ENCODE measurements at places on chromosomes 2 and 18.

DNA sequence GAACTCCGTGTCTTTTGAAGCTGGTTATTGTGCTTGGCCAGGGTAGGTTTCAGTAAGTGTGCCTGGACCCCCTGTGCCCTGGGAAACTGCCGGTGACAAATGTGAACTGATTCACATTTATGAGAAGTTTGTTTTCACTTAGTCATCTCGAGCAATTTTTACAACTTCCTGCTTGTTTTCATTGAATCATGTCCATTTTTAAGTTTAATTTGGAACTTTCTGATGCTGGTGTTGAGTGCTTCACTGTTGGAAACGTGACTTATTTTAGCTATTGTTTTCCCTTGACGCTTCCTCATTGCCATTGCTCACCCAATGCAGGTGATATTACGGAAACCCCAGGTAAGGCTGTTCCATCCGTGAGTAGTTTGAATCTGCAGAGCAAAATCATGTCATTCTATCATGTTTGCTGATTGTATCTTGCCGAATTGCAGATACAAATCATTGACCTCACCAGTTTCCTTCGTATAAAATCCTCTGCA, 97.2 kb downstream of the RTN4 start:
- no peak for DNase-seq

DNA sequence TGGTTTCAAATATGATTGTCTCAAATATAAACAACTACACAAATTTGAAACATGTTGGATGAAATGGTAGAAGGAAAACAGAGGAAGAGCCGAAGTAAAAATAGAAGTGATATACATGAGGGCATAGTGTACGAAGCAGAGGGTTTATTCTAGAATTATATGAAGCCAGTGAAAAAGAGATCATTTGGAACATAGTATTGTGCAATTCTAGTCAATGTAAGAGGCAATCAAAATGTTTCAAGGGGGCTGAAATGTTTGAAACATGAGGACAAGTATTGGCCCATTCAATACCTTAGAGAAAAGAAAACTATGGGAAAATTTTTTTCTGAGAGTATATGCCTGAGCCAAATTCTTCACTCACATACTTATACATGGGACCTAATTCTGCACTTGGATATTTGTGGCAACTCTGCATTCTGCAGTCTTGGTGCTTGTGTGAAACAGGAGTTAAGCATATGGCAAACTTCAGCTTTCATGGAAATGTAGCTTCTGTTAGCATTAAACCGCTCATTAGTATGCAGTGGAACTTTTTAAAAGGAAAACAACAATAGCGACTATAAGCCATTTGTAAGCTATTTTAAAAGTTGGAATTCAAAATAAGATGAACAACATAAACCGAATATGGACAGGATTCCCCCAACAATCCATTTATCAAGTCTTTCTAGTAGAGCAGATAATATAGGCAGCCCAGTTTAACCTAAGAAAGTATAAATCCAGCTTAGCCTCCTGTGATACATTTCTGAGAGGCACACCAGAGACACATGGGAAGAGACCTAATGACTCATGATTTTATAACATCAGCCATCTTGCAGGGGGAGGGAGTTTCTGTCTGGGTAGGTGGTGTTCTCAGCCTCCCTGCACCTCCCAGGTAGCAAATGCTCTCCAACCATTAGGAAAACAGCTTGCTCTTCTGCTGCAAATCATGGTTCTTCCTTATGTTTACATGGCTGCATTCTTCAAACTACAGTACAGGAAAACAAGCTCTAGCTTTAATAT, 197.8 kb downstream of the PAX3 start:
- no peak for DNase-seq

GRCh38 chr2:202094426-202094986, 21.5 kb downstream of the KIAA2012 start:
- DNase-seq = no peak

GRCh38 chr2:61949714-61950560, 44.5 kb downstream of the COMMD1 start:
- DNase-seq = peak; percentile 21

DNA sequence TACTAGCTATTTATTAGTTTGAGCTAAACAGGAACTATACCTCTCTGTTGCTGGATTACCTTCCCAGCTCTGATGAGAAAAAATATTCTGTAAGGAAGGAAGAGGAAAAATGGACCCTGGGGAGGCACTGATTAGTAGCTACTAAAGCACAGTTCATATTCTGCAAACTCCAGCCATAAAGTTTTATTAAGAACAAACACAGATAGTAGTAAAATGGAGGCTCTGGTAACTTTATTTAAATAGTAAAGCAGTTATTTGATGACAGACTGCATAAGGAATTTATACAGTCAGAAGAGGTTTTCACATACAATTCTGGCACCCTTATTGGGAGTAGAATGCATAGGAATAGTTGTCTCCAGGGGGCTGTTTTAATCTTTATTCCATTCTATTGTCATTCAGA, 84.1 kb downstream of the XIRP2 start:
- DNase-seq = no peak

GRCh38 chr2:241833101-241833663, 24.2 kb downstream of the NEU4 start:
- no peak for DNase-seq

GRCh38 chr2:239454507-239454906, 53.7 kb upstream of the HDAC4 start:
- DNase-seq = no peak

GRCh38 chr18:41906528-41907146, 48.4 kb upstream of the PIK3C3 start:
- peak; percentile 30 for DNase-seq

GRCh38 chr2:181588546-181588945, 68.4 kb downstream of the CERKL start:
- no peak for DNase-seq

- DNase-seq = no peak
These were observed 3.3 kb downstream of the SH3BP4 start for GRCh38 chr2:234955091-234955591.

DNA sequence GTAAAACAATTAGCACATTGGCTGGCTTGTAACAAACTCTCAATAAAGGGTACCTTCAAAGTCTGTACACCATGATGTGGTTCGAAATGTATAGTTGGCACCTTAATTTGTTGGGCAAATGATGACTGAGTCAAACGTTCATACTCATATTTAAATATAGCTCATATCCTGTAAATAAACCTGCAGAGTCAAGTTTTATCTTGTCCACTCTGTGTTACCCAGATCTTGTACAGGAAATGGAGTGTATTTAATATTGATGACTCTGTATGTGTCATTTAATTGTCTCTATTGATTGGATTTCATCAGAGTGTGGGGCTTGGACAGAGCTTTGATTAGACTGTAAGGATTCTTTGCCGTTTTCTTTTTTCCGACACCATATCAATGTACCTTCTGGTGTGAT, 805.6 kb upstream of the ZEB2 start:
- DNase-seq = no peak

- no peak for DNase-seq
These were observed 28.3 kb upstream of the PEX13 start for GRCh38 chr2:60989259-60989658.

DNA sequence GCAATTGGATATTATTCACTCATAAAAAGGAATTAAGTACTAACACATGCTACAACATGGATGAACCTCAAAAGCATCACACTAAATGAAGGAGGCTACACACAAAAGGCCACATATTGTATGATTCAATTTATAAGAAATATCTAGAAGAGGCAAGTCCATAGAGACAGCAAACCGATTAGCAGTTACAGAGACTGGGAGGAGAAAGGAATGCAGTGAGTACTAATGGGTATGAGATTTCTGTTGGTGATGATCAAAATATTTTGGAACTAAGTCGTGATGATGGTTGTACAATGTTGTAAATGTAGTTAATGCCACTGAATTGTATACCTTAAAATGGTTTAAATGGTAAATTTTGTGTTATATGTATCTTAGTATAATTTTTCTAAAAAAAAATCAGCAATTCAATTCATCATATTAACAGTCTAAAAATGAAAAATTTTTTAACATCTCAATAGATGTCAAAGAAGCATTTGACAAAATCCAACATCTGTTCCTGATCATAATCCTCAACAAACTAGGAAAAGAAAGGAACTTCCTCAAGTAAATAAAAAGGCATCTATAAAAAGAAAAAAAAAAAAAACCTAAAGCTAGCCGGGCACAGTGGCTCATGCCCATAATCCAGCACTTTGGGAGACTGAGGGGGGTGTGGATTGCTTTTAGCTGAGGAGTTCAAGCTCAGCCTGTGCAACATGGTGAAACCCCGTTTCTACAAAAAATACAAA, 98.1 kb downstream of the TGIF1 start:
- DNase-seq = no peak

DNA sequence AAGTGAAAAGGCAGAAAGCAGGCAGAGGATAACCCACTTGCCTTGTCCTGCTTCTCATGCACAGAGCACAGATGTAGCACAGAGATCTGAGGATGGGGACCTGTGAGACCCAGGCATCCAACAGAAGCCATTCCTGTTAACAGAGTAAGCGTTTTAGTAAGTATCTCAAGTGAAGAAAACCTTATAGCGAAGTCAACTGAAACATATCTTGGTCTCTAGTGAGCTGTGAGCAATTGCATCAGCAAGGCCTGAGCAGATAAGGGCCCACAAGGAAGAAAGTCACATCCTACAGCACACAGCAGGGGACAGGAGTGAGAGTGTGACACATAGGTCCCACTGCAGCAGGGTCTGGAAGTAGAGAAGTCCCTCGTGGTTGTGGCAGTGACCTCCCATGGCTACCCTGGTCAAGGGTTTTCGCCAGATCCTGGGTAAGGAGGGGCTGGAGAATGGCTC, 248.7 kb upstream of the TNP1 start:
- DNase-seq = no peak

- no peak for DNase-seq
These were observed 274.3 kb upstream of the NRP2 start for GRCh38 chr2:205407984-205408383.

DNA sequence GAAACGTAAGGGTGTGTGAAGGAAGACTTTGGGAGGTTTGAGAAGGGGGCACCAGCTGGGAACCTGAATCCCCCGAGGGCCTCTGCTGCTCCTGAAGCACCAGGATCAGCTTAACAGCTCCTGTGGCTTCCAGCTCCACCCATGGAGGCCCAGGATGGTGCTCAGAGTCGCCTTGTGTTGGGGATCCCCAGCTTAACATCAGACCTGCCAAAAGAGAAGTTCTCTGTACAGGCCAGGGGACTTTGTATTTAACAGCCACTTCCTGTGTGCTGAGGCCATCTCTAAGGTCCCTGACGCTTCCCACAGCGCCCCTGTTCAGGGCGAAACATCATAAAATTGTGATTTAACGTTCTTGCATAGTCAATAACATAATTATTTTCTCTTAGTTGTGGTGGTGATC, 77.5 kb downstream of the NCK2 start:
- DNase-seq = no peak

DNA sequence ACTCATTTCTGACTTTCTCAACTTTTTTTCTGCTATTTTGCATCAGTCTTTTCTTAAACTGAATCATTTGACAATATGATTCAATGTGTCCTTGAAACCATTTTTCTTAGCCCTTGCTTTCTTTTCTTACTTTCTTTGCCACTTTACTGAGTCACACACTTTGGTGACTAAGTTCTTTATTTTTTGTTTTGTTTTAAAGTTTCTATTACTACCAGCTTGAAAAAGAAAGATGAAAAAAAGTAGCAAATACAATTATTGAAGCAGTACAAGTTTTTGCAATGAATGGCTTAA, 116.5 kb downstream of the DOCK10 start:
- DNase-seq = no peak

DNA sequence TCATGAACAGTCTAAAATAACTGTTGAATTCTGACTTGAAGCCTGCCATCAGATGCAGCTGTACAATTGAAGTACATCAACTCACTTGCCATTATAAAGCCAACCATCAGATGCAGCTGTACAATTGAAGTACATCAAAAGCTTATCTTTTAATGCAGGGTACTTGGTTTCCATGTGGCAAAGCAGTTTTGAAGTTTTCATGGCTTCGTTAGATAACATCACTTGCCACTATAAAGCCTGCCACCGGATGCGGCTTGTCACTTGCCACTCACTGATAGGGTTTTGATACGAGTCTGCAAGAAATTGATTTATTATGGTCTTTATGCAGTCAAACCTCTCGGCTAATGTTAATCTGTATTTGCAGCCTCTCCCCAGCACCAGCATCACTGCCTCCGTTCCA, 1605.8 kb downstream of the SUCLG1 start:
- no peak for DNase-seq

GRCh38 chr2:226334981-226335720, 464.5 kb downstream of the IRS1 start:
- no peak for DNase-seq

DNA sequence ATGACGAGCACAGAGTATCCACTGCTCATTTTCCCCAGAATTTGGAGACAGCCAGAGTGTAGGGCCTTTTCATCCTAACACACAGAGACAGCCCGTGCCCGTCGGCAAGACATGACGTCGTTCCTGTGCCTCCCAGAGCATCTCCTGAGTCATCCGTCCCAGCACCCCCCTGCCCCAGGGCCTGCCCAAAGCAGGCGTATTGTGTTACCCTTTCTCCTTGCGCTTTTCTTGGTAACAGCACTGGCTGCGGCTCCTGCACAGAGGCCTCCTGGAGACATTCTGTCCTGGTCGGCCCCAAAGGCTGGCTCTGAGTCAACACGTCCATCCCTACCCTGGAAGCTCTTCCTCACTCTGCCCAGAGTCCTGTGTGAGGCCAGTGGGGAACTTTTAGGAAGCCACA, 217.1 kb downstream of the KLHL29 start:
- no peak for DNase-seq

- DNase-seq = no peak
These were observed 225.7 kb upstream of the CCDC150 start for GRCh38 chr2:196413821-196414274.

DNA sequence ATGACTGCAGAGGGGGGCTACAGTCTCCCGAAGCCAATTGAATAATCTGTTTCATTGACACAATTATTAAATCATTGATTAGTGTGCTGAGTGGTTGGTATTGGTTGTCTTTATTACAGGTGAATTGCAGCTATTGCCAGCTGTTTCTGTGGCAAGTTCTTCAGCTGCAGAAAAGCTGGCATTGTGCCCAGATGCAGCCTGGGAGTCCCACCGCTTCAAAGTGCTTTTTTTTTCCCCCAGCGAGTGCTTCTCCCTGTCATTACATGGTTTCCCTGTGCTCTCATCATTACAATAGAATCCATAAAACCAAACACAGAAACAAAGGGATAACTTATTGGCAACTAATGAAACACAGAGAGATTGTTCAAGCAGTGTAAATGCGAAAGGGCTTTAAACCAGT, 164.7 kb downstream of the GRB14 start:
- DNase-seq = no peak

GRCh38 chr2:55111570-55112228, 61.4 kb upstream of the RTN4 start:
- no peak for DNase-seq

- no peak for DNase-seq
These were observed 18.7 kb upstream of the KCTD1 start for GRCh38 chr18:26566874-26567555.

- DNase-seq = no peak
These were observed 323.2 kb upstream of the MEX3C start for GRCh38 chr18:51520676-51521180.

DNA sequence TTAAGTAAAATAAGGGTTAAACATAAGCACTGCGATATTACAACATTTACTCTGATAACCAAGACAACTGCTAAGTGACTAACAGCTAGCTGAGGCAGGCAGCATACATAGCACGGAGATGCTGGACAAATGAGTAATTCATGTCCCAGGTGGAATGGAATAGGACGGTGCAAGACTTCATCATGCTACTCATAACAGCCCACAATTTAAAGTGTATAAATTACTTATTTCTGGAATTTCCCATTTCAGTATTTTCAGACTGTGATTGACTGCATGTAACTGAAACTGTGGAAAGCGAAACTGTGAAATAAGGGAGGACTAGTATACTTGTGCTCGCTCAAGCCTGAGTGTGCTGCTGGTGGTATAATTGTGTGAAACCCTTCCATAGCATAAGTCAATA, 12.9 kb downstream of the IER3IP1 start:
- DNase-seq = no peak

Measured in right kidney (tissue), 9 donors.